ENCODE measurements at places on chromosomes 5 and 9.

GRCh38 chr5:21094619-21095018 lies 1106.6 kb upstream of the CDH18 start:
- H3K4me3 ChIP-seq, result no peak overlapping the region
- H3K27me3 ChIP-seq, result no peaks in the 10 kb centered on the region
- H3K4me1 ChIP-seq, result no peaks in the 10 kb centered on the region
- no peak overlapping the region for H3K27ac ChIP-seq
- no peak for DNase-seq

GRCh38 chr9:130022566-130023143 lies 20.3 kb downstream of the FNBP1 start:
- DNase-seq, result no peak
- no peaks in the 10 kb centered on the region for H3K27me3 ChIP-seq
- H3K36me3 ChIP-seq, result peaks cover 26% of the 10 kb centered on the region
- peaks cover 74% of the 10 kb centered on the region for H3K4me1 ChIP-seq

DNA sequence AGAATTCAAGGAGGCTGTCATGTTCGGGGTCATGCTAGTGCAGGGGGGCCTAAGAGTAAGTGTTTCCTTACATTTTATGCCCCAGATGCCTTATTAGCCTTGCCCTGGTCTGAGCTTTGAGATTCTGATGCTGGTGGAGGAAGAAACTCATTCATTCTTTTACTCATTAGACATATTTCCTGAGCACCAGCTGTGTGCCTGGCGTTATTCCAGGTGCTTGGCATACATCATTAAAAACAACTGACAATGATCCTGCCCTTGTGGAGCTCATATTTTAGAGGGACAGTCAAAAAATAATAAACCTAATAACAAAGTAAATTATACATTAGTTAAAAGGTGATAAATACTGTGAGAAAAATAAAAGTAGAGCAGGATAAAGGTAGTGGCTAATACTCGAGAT lies 138.9 kb upstream of the SGCD start:
- no peak overlapping the region for H3K27ac ChIP-seq
- no peaks in the 10 kb centered on the region for H3K27me3 ChIP-seq
- no peak for DNase-seq

DNA sequence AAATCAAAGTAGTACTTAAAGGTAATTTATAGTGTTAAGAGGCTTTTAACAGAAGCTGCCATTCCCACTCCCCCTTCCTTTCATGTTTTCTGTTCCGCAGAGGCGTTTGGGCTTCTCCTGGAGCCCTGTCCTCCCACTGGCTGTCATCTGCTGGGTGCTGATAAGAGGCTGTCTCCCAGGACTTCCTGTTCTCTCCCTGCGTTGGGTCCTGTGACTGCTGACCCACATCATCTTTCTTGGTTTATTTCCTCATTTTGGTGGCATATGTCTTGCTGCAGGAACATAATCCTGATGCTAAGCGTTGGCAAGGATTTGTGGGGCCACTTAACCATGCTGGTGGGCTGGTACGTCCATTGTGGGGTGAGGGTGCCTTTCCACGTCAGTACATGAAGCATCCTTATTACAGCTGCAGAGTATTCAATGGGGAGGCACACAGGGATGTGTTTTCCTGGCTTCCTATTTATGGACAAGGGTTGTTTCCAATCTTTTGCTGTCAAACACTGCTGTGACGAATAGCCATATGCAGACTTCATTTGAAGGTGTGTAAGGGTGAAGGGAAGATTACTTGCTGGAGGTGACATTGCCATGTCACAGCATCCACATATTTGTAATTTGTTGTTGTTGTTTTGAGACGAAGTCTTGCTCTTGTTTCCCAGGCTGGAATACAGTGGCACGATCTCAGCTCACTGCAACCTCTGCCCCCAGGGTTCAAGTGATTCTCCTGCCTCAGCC lies 22.3 kb upstream of the RNF130 start:
- H3K4me1 ChIP-seq, result no peaks in the 10 kb centered on the region
- peaks cover 37% of the 10 kb centered on the region for H3K27me3 ChIP-seq
- peaks cover 4% of the 10 kb centered on the region for H3K36me3 ChIP-seq
- DNase-seq, result no peak
- H3K27ac ChIP-seq, result no peak overlapping the region

- H3K4me1 ChIP-seq, result peaks cover 14% of the 10 kb centered on the region
- no peaks in the 10 kb centered on the region for H3K27me3 ChIP-seq
- no peak overlapping the region for H3K27ac ChIP-seq
- no peak overlapping the region for H3K4me3 ChIP-seq
These were observed 129.1 kb downstream of the DOCK8 start for GRCh38 chr9:343773-344172.

- no peak overlapping the region for H3K27ac ChIP-seq
- H3K4me1 ChIP-seq, result no peaks in the 10 kb centered on the region
- H3K4me3 ChIP-seq, result no peak overlapping the region
- H3K36me3 ChIP-seq, result no peaks in the 10 kb centered on the region
These were observed 256.7 kb downstream of the ARRDC3 start for GRCh38 chr5:91126448-91126847.

DNA sequence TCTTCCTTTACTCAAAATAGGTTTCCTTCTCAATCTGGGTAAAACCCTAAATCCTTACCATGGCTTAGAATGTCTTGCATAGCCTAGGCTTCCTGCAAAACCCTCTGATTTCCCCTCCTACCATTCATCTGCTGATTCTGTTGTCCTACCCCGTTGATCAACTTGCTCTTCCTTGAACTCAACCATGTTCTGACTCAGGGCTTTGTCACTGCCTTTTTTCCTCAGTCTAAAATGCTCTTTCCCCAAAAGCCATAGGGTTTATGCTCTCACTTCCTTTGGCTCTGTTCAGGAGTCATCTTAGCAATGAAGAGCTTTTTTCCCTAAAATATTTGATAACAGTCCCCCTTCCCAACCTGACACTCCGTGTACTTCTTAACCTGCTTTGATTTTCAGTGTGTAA lies 79.4 kb upstream of the IZUMO3 start:
- no peak for DNase-seq
- H3K36me3 ChIP-seq, result no peaks in the 10 kb centered on the region
- H3K4me3 ChIP-seq, result no peak overlapping the region

Measured in central memory CD8-positive, alpha-beta T cell (primary cell).